ENCODE measurements at places on chromosomes 1 and 21.

GRCh38 chr1:224923726-224924125 is 5.7 kb upstream of the DNAH14 start:
- H3K36me3 ChIP-seq = no peaks in the 10 kb centered on the region
- H3K27me3 ChIP-seq = no peaks in the 10 kb centered on the region
- DNase-seq = no peak
- no peak overlapping the region for H3K4me3 ChIP-seq
- no peak overlapping the region for H3K27ac ChIP-seq

GRCh38 chr21:35399706-35400105 is 350.6 kb upstream of the RUNX1 start:
- no peak overlapping the region for H3K27ac ChIP-seq
- no peak for DNase-seq
- no peaks in the 10 kb centered on the region for H3K27me3 ChIP-seq
- no peaks in the 10 kb centered on the region for H3K4me1 ChIP-seq

- peak overlapping the region; percentile 75 for H3K27ac ChIP-seq
- peaks cover 26% of the 10 kb centered on the region for H3K4me1 ChIP-seq
- H3K36me3 ChIP-seq = no peaks in the 10 kb centered on the region
- peaks cover 32% of the 10 kb centered on the region for H3K27me3 ChIP-seq
These were observed 5.4 kb downstream of the BLACAT1 start for GRCh38 chr1:205450448-205450847.

GRCh38 chr1:31934706-31935629 is 3.2 kb downstream of the PTP4A2 start:
- peak overlapping the region; percentile 96 for H3K27ac ChIP-seq
- no peaks in the 10 kb centered on the region for H3K36me3 ChIP-seq
- H3K4me1 ChIP-seq = peaks cover 51% of the 10 kb centered on the region
- DNase-seq = peak; percentile 73
- peak overlapping the region; percentile 10 for H3K4me3 ChIP-seq

GRCh38 chr1:8439015-8439702 is 121.2 kb downstream of the SLC45A1 start:
- H3K27ac ChIP-seq = peak overlapping the region; percentile 21
- peaks cover 10% of the 10 kb centered on the region for H3K4me1 ChIP-seq
- peaks cover 11% of the 10 kb centered on the region for H3K36me3 ChIP-seq
- DNase-seq = peak; percentile 67
- no peak overlapping the region for H3K4me3 ChIP-seq

DNA sequence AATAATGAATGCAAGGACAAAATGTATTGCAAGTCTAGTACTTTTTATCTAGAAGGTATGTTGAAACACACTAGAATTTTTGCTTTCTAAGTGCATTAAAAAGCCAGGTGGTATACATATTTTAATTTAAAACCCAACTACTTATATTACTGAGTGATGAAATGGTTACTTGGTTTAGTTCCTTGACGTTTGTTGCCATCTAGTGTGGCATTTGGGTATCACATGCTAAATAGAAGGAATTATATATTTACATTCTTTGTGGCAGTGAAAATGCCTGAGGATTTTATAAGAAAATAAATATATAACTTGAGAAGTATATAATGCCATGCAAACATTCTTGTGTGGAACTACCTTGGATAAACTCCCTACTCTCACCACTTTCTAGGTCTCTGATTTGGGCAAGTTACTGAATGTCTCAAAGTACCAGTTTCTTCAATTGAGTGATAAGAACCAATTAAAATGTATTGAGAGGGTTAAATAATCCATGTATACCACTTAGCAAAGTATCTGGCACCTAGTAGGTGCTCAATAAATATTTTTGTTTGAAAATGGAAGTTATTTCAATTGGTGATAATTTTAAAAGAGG is 69.6 kb downstream of the SDCCAG8 start:
- H3K4me1 ChIP-seq = no peaks in the 10 kb centered on the region
- H3K4me3 ChIP-seq = no peak overlapping the region
- H3K36me3 ChIP-seq = peaks cover under 1% of the 10 kb centered on the region

DNA sequence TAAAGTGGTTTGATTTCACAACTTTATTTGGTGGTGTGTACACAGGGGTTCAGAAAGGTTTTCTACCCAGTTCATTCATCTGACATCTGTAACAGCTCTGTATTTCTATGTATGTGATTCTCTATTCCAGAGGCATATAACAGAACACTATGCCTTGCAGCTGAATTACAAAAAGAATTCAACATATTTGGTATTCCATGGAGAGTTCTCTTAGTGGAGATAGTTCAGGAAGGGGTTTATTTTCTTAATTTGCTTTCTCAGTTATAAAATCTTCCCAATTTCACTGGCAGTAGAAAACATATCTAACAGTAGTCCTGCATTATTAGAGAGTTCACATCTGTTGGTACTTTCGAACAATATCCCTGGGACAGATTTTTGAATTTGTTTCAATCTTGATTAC is 207.9 kb upstream of the LYPLAL1 start:
- H3K27me3 ChIP-seq = no peaks in the 10 kb centered on the region
- H3K27ac ChIP-seq = no peak overlapping the region
- H3K4me3 ChIP-seq = no peak overlapping the region

DNA sequence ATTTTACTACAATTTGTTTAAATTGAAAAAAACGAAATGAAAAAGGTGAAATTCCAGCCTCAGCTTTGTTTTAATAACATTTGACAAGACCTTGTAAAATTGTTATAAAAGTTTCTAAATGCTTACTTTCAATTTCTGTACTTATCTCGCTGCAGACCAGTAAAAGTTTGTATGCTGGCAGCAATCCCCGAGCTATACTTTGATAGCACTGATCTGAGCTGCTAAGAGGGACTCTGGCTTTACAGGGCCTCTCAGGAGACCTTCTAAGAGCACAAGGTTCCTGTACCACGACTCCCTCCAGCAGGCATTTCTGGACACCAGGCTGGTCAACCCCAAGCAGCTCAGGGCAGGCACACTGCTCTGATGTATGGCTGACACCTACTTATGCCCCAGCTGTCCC is 13.1 kb downstream of the STMN1 start:
- DNase-seq = peak; percentile 51
- no peak overlapping the region for H3K4me3 ChIP-seq
- peak overlapping the region; percentile 83 for H3K27ac ChIP-seq
- no peaks in the 10 kb centered on the region for H3K27me3 ChIP-seq
- peaks cover 55% of the 10 kb centered on the region for H3K4me1 ChIP-seq

- DNase-seq = peak; percentile 19
- no peak overlapping the region for H3K27ac ChIP-seq
- H3K27me3 ChIP-seq = no peaks in the 10 kb centered on the region
These were observed 124.0 kb downstream of the BRINP3 start for GRCh38 chr1:190353538-190354101.

GRCh38 chr1:27163093-27163492 is 8.2 kb upstream of the SLC9A1 start:
- no peak for DNase-seq
- H3K4me1 ChIP-seq = peaks cover 7% of the 10 kb centered on the region
- no peak overlapping the region for H3K27ac ChIP-seq
- no peaks in the 10 kb centered on the region for H3K27me3 ChIP-seq
- no peak overlapping the region for H3K4me3 ChIP-seq
- no peaks in the 10 kb centered on the region for H3K36me3 ChIP-seq

GRCh38 chr21:45312296-45312695 is 24.6 kb upstream of the POFUT2 start:
- H3K27me3 ChIP-seq = no peaks in the 10 kb centered on the region
- no peaks in the 10 kb centered on the region for H3K36me3 ChIP-seq
- no peak for DNase-seq
- no peak overlapping the region for H3K27ac ChIP-seq
- peaks cover 35% of the 10 kb centered on the region for H3K4me1 ChIP-seq
- no peak overlapping the region for H3K4me3 ChIP-seq

- peaks cover 3% of the 10 kb centered on the region for H3K4me1 ChIP-seq
- no peaks in the 10 kb centered on the region for H3K36me3 ChIP-seq
- no peak for DNase-seq
- no peaks in the 10 kb centered on the region for H3K27me3 ChIP-seq
- H3K4me3 ChIP-seq = no peak overlapping the region
These were observed 779 bp upstream of the SVBP start for GRCh38 chr1:42817976-42818375.

GRCh38 chr1:98749152-98749756 is 87.7 kb downstream of the SNX7 start:
- no peaks in the 10 kb centered on the region for H3K27me3 ChIP-seq
- no peaks in the 10 kb centered on the region for H3K36me3 ChIP-seq
- H3K4me1 ChIP-seq = no peaks in the 10 kb centered on the region
- DNase-seq = no peak
- no peak overlapping the region for H3K4me3 ChIP-seq

DNA sequence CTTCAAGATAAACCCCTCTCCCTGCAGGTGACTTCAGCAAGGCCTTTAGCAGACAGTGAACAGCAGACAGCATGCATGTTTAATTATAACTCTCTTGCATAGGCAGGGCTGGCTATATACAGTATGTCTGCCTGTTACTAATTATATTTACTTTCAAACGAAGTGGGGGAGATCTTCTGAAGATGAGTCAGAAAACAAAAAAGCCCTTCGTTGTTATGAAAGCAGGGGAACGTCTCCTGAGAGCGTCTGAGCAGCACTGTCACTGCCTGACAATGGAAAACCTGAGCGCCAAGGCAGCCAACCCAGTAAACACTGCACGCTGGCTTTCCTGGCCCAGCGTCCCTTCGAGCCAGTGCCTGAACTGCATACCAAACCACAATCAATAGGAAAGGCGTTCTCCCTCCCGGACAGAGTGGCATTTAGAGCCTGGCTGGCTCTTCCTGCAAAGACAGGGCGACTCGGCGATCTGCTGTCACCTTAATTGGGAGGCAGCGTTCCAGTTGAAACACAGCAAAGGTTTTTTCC is 54.1 kb downstream of the TOMM20 start:
- no peak overlapping the region for H3K4me3 ChIP-seq
- DNase-seq = peak; percentile 57
- H3K27me3 ChIP-seq = no peaks in the 10 kb centered on the region
- H3K27ac ChIP-seq = peak overlapping the region; percentile 54

- peak; percentile 64 for DNase-seq
- peaks cover 21% of the 10 kb centered on the region for H3K4me1 ChIP-seq
- H3K4me3 ChIP-seq = no peak overlapping the region
These were observed 282.5 kb downstream of the VAV3 start for GRCh38 chr1:107682467-107682866.

Data from large intestine (tissue), 12 donors.